OCI-M1 (cell line): ENCODE measurements at places on chromosomes 16 and 17.
A peak's percentile ranks its signal among the peaks of the same experiment; 100 is the strongest.

- DNase-seq: peak; percentile 91
Measured at GRCh38 chr17:82592767-82593589, 55.3 kb downstream of the WDR45B start.

GRCh38 chr17:6027342-6028024, 42.7 kb upstream of the WSCD1 start:
- DNase-seq: no peak

- DNase-seq: no peak
Measured at GRCh38 chr17:22694362-22695227, 1002.3 kb downstream of the KCNJ18 start.

DNA sequence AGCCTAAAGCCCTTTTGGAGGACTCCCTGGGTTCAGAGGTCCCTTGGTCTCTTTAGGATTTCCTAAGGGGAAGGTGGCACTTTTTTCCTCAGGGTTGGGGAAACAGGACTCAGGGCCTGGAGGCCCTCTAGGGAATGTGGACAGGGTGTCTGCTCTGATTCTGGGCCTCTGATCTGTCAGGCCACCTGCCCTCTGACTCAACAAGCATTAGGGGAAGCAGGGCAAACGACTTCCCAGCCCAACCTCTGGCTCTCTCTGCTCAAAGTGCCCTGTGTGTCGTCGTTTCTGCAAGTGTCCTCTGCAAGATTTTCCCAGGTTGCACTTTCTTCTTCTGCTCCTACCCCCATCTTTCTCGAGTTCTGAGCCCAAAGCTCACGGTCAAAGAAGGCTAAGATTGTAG, 6.6 kb upstream of the IGFBP4 start:
- DNase-seq: no peak

GRCh38 chr16:46833460-46833800, 2.5 kb upstream of the C16orf87 start:
- no peak for DNase-seq

- DNase-seq: no peak
Measured at GRCh38 chr17:75060434-75061054, 13.5 kb downstream of the KCTD2 start.

GRCh38 chr17:15213381-15214087, 51.6 kb downstream of the PMP22 start:
- peak; percentile 64 for DNase-seq

- DNase-seq: no peak
Measured at GRCh38 chr16:88582912-88583575, 12.8 kb downstream of the ZC3H18 start.

GRCh38 chr16:57048095-57048494, 44.3 kb upstream of the CPNE2 start:
- no peak for DNase-seq

- no peak for DNase-seq
Measured at GRCh38 chr16:6548507-6548906, 784.1 kb upstream of the RBFOX1 start.

- no peak for DNase-seq
Measured at GRCh38 chr16:60481591-60481990, 1554.6 kb downstream of the CDH8 start.

GRCh38 chr17:36094746-36095145, 4.8 kb upstream of the CCL3 start:
- DNase-seq: no peak

- peak; percentile 44 for DNase-seq
Measured at GRCh38 chr17:41864498-41864835, 756 bp downstream of the KLHL11 start.

- DNase-seq: no peak
Measured at GRCh38 chr16:11196286-11196828, 59.6 kb downstream of the SOCS1 start.

DNA sequence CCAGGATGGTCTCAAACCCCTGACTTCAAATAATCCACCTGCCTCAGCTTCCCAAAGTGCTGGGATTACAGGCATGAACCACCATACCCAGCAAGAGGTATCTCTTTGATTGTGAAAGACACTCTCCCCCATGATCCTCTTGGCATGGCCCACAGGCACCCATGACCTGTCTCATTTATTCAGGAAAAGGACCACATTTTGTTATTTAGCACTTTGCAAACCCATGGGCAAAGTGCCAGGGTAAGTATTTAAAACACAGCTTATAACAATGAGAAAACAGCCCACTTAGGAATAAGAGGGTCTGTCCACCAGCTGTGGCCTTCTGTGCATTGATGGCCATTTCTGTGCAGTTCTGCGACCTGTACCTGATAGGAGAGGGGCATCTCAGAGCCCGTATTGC, 12.8 kb upstream of the AKTIP start:
- DNase-seq: no peak

GRCh38 chr17:79950306-79950705, 85.4 kb downstream of the TBC1D16 start:
- no peak for DNase-seq

DNA sequence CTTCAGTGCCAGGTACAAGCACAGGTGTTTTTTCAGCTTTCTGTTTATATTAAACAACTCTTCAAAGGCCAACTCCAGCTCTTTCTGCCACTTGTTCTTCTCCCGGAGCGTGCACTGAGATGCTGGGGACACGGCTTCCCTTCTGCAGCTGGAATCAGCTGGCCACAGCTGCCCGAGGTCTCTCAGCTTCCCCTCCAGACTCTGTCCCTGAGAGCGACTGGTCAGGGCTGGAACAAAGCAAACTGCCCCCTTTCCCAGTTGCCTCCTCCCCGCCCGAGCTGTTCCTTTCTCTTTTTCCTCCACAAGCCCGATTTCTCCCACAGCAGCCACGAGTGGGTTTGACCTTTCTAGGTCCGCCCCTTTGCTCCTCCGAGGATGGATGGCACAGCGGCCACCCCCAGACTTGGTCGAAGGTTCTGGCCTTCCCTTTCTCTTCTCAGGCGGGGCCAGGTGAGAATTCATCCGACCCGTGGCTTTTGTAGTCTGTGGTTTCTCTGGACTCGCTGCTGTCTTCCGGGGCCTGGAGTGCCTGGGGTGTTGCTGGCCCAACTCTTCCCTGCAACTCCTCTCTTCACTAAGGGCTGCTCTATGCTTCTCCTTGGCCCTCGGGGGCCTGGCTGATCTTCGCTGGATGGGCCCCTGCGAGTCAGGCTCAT, 11.5 kb downstream of the CEP295NL start:
- DNase-seq: no peak

DNA sequence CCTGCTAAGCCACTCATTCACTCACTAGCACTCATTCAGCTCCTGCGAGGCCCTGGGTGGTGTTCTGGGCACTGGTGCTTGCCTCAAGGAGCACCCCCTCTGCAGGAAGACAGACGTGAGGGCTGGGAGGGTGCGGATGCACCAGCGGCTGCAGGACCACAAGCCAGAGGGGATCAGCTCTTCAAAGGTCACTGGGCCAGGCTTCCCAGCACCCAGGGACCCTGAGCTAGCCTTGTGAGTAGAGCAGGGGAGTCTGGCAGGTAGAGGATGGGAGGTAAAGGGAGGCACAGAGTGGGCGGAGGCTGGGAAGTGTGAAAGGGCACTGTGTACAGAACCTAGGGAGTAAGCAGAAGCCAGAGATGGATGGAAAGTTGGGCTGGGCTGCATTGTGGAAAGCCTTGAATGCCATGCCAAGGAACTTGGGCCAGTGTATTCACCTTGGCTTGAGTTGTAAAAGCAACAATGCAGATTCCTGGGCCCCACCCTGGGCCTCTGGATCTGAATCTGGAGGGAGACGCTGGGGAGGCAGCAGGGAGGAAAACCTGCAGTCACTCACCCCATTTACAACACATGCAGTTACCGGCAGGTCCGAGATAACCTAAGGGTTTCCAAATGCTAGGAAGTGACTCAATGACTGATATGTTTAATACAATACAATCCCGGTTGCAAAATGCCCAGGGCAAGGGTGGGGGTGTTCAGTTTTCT, 1.7 kb downstream of the IL4R start:
- DNase-seq: peak; percentile 21

DNA sequence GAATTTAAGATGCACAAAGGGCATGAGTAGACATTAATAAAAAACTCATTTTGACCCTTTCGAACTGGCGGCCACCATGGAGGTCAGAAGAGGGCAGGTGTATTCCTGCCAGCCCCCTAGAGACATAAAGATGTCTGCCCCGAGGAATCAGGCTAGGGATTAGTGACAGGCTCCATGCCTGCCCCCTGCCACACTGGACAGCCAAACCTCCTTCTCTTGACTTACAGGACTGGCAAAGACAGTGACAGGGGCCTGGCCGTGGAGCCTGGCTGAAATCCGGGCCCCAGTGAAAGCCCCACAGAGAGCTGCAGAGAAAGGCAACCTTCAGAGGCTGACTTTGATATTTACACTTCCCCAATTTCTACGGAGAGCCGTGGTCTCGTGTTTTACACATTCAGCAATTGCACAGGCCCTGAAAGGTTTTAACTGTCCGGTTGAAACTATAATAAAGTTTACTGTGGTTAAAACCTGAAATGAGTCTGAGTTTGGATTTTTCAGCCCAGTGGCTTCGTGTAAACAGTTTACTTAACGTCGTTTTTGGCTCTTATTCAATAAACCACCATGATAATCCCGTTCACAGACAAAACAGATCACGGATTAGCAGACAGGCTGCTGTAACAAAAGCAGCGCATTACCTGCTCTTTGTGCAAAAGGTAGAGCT, 243.9 kb upstream of the MYOCD start:
- peak; percentile 3 for DNase-seq

- no peak for DNase-seq
Measured at GRCh38 chr16:83402967-83403366, 404.8 kb upstream of the HSBP1 start.
